Activated T-cell treated with anti-CD3 and anti-CD28 coated beads, Interleukin-2, amount 50 U/mL, for 1 hour (primary cell): ENCODE measurements at places on chromosomes 7 and 10.

DNA sequence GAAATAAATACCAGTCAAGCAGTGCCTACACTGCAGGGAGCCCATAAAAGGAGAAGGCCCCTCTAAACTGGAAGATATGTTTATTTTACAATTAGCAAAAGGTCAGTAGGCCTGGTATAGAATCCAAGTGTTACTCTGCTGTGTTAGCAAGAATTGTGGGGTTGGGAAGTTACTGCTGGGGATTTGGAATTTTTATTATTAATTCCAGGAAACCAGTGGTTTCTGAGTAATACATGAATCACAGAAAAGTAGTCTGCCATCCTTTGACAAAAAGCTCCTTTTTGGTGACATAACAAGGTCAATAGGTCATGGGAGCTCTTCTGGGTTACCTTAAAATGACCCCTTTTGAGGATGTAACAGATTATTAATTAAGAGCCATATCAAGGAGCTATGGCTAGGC is 67.4 kb downstream of the ZNF92 start:
- no peak for DNase-seq

DNA sequence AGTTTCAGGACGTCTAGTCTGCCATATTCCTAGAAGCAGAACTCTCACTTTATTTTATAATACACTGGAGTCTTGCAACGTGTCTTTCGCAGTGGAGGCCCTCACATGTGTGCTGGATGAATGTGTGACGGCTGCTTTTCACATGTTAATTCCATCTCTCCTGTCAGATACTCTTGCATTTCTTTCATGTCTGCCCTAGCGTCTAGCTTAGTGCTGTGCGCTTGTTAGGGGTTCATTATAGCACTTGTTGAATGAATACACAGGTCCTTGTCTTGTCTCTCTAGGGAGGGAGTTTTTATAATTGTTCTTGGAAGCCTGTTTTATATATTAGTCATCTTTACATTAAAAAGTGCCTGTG is 94.4 kb downstream of the MAP3K8 start:
- DNase-seq: no peak

GRCh38 chr7:27093184-27093895 is 2.5 kb downstream of the HOXA1 start:
- no peak for DNase-seq

DNA sequence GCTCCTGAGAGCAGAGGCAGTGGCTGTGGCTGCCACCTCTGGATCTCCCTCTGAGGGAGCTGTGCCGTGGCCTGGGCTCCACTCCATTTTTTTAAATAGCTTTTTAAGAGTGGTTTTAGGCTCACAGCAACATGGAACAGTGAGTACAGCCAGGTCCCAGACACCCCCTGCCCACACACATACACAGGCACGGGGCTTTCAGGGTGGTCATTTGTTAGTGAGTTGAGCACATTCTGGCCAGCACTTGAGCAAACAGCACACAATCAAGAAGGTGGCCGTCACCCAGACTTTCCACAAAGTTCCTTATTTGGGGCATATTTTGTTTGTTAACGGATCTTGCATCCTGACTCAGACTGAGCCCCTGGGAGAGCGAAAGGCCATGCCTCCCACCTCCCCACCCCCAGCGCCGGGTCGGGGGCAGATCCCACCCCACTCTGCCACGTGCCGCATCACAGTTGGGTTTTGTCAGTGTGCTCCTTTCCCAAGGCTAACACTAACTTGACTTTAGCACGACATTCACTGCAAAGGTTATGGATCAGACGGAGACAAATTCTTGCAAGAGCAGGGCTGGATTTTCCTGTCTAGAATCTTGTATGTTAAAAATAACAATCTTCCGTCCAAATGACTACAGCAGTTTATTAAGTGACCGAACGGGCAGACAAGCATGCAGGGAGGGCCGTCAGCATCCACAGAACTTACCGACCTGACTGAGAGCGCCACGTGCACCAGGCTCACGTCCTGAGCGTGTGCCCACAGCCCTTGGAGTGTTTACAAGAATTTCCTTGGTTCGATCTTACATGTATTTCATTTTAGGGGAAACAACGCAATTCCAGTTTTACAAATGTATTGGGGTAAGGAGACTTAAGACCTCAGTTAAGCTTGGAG is 156.5 kb upstream of the NPS start:
- DNase-seq: no peak

DNA sequence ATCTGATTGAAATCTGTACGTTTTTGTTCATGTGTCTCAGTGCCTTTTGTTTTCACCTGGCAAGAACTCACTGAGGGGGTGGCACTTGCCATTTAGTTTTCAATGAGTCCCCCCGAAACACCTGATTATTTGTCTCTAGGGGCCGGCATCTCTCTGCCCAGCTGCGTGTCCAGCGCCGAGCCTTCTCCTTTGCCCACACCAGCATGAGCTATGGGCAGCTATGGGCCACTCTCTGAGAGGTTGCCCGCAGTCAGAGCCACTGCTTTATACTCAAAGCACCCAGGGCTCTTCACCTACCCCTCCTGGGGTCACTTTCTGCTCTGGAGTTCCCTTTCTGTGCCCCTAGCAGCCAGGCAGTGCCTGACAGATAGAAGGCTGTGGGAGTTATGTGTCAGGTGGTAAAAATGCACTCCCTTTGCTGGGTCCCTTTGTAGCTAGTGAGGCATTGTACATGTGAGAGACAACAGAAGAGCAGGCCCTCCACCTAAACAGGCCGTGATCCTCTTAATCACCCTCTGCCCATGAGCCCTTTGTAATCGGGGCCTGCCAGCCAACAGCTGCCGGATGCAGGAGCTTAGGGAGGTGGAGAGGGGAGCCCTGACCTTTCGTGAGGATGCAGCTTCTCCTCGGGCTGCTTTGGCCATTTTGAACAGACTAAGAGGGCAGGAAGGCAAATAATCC is 133.1 kb upstream of the NPS start:
- no peak for DNase-seq
